Kasumi-1 (cell line): ENCODE measurements at places on chromosomes 1 and 21.

DNA sequence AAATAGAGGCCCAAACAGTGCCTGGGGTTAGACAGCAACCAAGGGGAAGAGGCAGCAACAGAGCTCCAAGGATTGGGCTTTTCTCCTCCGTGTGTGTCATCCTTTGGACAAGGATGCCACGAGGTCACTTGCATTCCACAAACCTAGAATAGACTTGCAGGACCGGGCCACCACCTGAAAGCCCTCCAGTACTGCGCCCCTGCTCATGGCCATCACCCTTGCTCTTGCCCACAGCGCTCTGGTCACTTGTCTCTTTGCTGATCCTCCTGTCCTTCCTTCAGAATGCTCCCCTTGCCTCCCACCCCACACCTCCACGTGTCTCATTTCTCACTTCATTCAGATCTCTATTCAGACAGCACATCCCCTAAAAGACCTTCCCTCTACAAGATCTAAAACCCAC lies 247.4 kb downstream of the MATN1 start:
- no peak for DNase-seq

DNA sequence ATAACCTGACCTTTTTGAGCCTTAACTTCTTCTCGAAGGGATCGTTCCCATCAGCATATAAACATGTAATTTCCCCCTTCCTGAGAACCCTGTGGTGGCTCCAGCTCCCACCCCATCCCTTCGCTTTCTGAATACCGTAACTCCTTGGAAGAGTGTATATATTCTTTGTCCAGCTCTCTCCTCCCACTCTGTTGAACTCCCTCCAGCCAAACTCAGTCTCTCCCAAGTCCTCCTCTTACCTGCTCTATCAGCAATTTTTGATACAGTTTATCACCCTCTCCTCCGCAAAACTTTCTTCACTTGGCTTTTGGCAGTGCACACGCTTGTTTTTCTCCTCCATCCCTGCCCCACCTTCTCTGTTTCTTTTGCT lies 109.9 kb upstream of the SLC25A33 start:
- DNase-seq = no peak

DNA sequence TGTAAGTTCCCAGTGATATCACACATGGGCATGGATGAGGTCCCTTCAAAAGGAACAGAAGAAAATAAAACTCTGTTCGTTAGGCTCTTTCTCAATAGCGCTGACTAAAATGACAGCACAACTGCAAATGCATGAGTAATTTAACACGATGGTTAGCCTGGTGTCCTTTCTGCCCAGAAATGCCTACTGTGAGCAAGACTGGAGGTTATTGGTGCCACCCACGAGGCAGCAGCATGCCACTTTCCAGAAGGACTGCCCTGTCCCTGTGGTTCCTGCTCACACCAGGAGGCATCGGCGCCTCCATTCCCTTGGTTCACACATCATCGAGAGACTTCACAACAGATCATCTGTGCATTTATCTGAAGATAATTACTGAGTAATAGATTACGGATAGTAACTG lies 26.2 kb downstream of the VPS26C start:
- DNase-seq = no peak

- no peak for DNase-seq
These were observed 33.3 kb downstream of the PCP4 start for GRCh38 chr21:39900491-39900890.

- DNase-seq = no peak
These were observed 41.8 kb downstream of the CDCP2 start for GRCh38 chr1:54110996-54111395.

DNA sequence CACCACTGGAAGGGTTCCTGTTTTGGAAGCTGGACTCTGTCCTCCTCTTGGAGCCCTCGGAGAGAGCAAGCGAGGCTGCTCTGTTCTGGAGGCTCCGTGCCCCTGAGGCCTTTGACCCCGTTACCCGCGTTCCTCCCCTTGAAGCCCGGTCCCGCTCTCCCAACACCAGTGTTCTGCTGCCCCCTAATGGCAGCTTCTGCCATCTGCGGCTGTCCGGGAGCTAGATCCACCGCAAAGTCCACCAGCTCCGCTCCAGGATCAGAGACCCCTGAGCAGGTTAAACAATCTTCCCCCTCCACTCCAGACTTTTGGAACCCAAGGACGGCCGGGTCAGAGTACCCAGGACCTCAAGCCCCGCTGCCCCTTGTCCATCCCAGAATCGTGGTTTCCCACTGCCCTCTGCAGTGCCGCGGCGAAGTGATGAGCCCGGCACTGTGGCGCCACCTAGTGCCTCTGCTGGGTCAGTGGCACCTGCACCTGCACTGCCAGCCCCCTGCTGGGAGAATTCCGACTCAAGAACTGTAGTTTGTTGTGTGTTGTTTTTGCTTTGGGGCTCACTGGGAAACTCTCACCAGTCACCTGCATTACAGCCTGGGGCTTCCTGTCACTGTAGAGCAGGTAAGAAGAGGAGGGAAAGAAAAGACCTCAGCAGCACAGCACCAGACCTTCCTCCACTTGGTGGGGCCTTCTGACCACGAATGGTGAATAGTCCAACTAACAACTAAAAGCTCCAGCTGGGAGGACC lies 63.5 kb upstream of the NFASC start:
- DNase-seq = peak; percentile 80

- no peak for DNase-seq
These were observed 78.8 kb downstream of the DDAH1 start for GRCh38 chr1:85386068-85386722.

- DNase-seq = no peak
These were observed 97.2 kb downstream of the TBX15 start for GRCh38 chr1:118890851-118891384.

DNA sequence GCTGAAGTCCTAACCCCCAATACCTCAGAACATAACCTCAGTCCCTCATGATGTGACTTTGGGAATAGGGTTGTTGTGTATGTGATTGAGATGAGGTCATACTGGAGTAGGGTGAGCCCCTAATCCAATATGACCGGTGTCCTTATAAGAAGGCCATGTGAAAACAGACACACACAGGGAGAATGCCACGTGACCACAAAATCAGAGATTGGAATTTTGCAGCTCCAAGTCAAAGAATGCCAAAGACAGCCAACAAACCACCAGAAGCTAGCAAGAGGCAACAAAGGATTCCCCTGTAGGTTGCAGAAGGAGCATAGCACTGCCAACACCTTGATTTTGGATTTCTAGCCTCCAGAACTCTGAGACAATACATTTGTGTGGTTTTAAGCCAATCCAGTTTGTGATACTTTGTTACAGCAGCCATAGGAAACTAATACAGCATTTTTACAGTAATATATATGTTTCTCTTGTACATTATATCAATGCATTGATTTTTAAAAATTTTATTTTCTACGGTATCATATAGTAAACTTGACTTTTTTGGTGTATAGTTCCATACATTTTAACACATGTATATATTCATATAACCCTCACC lies 5.4 kb downstream of the ZSWIM5 start:
- no peak for DNase-seq

DNA sequence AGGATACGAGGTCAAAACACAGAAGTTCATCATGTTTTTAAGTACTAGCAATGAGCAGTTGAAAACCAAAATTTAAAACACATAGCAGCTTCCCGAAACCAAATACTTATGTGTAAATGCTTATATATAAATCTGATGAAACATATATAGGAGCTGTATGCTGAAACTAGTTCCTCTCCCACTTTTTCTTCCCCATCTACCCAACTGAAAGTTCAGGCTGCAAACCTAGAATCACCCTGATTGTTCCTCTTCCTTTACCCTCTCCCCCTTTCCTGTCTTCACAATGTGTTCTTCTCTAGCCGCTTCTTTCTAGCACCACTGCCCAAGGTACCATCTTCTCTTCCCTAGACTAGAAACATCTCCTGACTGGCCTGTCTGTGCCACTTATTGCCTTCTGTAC lies 90.6 kb downstream of the ST3GAL3 start:
- DNase-seq = peak; percentile 75

DNA sequence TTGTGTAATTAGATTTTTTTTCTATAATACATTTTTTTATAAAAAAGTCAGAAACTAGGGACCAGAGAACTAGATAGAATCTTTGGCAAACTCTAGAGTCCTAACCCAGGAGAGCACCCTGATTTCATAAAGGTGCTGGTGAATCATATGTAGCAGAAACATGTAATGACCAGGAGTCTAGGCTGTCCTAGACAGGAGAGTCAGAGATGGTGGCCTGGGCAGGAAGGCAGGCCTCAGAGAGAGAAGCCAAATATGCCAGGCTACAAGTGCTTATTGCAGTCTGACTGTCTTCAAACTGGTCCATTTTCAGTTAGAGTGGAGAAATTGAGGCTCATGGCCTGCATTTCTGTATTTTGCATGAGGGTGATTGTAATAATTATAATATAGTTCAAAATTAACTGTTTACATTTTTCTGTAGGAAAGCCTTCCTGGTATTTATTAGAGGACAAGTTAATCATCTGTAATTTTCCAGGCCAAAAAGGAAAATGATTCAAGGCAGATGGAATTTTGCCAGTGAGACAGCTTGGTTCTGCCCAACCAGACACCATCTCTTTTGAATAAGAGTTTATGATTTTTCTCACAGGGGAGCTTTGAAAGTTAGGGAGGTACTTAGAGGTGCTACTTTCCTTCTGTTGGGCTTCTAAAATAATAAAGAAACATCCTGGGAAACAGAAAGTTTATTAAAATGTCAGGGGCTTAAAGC lies 129.8 kb downstream of the S1PR1 start:
- DNase-seq = no peak

DNA sequence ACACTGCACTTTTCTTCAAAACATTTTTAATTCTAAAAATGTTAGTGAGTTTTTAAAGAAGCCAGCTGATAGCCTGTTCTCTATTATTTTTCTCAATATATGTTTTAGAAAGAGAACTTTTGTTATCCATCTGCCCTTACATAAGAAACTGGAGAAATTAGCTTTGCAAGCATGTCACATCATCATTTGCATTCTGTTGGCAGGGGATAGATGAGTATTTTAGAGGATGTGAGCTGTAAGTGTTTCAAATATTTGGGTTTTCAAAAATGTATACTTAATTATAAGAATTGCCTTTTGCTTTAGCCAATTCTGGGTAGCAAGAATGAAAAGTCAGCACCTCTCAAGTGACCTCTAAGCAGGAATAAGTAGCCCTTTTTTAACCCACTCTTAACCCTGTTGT lies 7.4 kb downstream of the NFIA start:
- DNase-seq = no peak

DNA sequence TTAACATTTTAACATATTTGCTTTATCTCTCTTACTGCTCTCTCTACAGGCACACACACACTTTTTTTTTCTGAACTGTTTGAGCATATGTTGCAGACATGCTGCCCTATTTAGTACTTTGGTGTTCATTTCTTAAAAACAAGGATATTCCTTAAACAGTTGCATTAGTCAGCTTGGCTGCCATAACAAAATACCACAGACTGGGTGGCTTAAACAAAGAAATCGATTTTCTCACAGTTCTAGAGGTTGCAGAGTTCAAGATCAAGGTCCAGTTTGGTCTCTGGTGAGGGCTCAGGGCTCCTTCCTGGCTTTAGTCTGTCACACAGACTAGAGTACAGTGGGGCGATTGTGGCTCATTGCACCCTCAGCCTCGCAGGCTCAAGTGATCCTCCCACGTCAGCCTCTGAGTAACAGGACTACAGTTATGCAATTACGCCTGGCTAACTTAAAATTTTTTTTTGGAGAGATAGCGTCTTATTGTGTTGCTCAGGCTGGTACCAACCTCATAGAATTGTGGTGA lies 46.7 kb downstream of the RPRD2 start:
- no peak for DNase-seq

DNA sequence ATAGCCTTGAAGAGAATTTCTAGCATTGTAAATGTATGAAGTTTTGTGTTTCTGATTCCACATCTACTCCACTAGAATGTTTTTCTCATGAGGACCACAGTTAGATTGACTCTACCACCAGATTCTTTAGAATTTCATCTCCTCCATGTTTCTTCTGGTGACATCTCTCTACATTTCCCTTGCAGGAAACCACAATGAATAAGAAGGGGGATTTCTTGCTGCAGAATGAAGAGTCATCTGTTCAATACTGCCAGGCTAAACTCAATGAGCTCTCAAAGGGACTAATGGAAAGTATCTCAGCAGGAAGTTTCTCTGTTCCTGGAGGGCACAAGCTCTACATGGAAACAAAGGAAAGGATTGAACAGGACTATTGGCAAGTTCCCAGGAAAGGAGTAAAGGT lies 18.6 kb downstream of the GBP6 start:
- DNase-seq = no peak

DNA sequence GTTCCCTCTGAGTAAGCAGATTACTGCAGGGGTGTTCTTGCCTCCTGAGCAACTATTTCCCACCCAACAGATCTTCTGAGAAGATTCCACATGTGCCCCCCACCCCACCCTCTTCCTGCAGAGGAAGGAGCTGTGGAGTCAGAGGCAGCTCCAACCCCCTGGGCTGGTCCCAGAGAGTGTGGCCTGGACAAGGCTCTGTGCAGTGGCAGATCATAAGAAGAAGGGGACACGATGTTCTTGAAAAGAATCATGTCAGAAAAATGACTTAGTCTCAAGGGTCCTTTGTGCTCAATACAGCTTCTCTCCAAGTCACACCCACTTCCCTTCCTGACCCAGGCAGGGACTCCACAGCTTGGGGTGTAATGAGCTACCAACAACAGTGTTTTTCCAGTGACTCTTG lies 95.2 kb downstream of the SYF2 start:
- DNase-seq = no peak

DNA sequence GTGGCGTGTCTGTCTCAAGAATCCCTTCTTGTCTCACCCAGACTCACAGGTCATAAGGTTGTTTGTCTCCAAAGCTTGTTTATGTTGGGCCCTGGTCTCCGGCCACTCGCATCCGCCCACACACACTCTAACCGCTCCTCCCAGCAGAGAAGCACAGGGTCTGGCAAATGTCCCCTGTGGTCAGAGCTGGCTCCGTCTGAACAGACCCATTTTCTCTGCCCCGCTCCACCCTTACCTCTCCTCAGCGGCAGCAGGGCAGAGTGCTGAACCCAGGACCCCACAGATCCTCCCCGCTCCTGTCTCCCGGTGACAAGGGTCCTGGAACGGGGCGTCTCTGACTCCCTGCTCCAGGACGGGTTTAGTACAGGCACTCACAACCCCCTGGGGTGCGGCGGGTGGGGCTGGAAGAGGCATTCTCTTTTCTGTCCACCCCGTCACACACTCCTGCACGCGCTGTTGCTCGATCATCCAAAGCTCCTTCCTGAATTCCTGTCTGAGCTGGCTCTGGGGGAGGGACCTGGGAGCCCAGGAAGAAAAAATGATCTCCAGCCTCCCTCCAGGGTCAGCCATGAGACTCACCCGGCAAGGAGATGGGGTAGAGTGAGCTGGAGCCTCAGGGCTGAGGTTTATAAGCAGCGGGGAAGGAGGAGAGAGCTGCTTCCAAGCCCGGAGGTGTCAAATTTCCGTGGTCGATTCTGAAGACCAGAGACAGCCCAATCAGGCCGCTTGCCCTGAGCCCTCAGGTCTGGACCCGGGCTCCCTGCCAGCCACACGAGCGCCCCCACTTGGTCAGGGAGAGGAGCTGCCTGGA lies at the start of gene S100A13:
S100A13 (minus strand) TSS at position 602 of the 811 bp plus-strand sequence. CDS start 1,033 bp downstream, outside the sequence.
- DNase-seq = peak; percentile 77

GRCh38 chr1:105260001-105260400 lies 1510.3 kb downstream of the AMY1C start:
- DNase-seq = no peak

GRCh38 chr1:9196129-9197040 lies 38.2 kb upstream of the H6PD start:
- peak; percentile 73 for DNase-seq

GRCh38 chr1:98896711-98897445 lies 107.8 kb downstream of the PLPPR5 start:
- no peak for DNase-seq

GRCh38 chr1:119045096-119045746 lies 57.1 kb upstream of the TBX15 start:
- no peak for DNase-seq
